Stimulated activated CD4-positive, alpha-beta T cell treated with anti-CD3 and anti-CD28 coated beads, Interleukin-4, amount 100 ng/mL, for 4 hours (primary cell): ENCODE measurements at places on chromosomes 3 and 15.

GRCh38 chr3:175456466-175456865 lies 597.3 kb downstream of the NAALADL2 start:
- no peak for DNase-seq

- DNase-seq = no peak
These were observed 215.5 kb upstream of the KCNMB2 start for GRCh38 chr3:178320456-178321351.

DNA sequence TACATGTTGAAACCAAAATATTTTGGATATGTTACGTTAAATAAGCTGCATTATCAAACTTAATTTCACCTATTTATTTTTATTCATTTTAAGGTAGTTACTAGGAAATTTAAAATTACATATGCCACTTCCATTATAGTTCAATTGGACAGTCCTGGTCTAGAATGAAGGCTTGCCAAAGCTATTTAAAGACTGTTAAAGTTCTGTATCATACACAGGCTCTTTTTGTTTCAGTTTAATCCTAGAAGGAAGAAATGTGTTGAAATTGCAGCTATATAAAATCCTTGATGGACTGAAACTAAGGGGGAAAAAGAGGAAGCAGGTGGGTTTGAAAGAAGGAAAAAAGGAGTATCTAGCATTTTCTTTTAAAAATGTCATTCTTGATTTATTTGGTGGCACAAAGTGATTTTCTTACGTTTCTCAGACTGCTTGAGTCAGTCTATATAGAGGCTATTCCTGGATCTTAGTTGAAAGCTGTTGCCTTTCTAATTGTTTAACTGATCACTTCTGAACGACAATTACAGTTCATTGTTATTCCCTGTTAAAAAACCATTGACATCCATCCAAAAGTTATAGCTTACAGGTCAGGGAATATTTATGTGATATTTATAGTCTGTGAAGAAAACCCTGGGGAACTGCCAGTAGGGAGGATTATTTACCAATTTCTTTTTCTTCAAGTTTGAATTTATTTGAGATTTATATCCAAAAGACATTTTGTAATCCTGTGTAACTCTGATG lies 195.0 kb downstream of the RORA start:
- DNase-seq = no peak

- DNase-seq = peak; percentile 21
These were observed 27.1 kb upstream of the TPRG1 start for GRCh38 chr3:189144645-189145044.

DNA sequence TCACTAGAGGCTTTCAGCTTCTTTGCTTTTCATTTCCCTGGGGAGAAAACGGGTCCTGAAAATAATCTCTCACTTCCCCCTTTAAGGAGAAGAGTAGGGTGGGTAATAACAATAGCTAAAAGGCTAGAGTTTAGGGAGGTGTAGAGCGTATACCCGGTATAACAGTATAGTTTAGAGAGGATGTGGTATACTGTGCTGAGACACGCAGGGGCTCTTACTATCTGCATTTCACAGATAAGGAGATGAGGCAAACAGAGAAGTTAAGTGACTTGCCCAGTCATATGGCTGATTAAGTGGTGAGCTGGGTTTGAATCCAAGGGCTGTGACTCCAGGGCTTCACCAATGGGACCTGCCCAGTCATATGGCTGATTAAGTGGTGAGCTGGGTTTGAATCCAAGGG lies 15.0 kb upstream of the KCNMB3 start:
- no peak for DNase-seq

- DNase-seq = no peak
These were observed 38.0 kb upstream of the COPB2 start for GRCh38 chr3:139427283-139428060.

DNA sequence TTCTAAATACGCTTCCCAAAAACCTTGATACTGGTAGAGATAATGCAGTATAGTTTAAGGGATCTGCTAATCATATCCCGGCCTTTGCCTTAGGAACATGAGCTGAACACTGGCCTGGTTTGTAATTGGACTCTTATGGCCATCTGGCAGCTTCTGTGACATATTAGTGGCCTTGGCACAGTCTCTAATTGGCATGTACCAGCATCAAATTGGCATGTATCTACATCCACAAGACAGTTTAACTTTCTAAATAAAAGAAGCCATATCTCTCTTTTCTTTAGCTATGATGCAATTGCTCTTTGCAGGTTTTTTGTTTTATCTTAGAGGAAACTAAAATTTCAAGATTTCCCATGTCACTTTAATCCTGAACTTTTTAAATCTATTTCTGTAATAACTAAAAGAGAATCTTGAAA lies 44.6 kb upstream of the FILIP1L start:
- no peak for DNase-seq

GRCh38 chr3:112074616-112075497 lies 11.3 kb upstream of the C3orf52 start:
- DNase-seq = no peak

DNA sequence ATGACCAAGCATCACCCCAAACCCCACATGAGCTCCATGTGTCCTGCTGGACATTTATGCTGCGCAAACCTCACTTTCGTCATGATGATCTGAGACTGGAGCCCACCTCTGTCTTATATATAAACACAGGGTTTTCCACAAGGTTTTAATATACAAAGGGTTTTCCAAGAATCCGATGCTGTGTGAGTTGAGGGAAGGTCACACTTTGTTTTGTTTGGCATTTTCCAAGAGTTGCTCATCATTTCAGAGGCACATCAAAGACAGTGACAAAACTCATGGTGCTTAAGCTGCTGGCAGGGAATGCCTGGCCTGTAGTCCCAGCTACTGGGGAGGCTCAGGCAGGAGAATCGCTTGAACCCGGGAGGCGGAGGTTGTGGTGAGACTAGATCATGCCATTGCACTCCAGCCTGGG lies 20.0 kb downstream of the EFCC1 start:
- DNase-seq = no peak

- no peak for DNase-seq
These were observed 271.2 kb upstream of the MDFIC2 start for GRCh38 chr3:70583682-70584081.

DNA sequence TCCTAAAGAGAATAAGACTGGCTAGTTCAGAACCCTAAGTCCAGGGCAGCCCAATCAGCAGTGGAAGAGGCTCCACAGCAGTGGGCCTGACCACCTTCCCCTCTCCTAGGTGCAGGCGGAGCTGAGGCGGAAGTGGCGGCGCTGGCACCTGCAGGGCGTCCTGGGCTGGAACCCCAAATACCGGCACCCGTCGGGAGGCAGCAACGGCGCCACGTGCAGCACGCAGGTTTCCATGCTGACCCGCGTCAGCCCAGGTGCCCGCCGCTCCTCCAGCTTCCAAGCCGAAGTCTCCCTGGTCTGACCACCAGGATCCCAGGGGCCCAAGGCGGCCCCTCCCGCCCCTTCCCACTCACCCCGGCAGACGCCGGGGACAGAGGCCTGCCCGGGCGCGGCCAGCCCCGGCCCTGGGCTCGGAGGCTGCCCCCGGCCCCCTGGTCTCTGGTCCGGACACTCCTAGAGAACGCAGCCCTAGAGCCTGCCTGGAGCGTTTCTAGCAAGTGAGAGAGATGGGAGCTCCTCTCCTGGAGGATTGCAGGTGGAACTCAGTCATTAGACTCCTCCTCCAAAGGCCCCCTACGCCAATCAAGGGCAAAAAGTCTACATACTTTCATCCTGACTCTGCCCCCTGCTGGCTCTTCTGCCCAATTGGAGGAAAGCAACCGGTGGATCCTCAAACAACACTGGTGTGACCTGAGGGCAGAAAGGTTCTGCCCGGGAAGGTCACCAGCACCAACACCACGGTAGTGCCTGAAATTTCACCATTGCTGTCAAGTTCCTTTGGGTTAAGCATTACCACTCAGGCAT lies 33.7 kb downstream of the VIPR1 start:
- peak; percentile 27 for DNase-seq

GRCh38 chr3:107387555-107387954 lies 10.3 kb downstream of the CCDC54 start:
- no peak for DNase-seq

DNA sequence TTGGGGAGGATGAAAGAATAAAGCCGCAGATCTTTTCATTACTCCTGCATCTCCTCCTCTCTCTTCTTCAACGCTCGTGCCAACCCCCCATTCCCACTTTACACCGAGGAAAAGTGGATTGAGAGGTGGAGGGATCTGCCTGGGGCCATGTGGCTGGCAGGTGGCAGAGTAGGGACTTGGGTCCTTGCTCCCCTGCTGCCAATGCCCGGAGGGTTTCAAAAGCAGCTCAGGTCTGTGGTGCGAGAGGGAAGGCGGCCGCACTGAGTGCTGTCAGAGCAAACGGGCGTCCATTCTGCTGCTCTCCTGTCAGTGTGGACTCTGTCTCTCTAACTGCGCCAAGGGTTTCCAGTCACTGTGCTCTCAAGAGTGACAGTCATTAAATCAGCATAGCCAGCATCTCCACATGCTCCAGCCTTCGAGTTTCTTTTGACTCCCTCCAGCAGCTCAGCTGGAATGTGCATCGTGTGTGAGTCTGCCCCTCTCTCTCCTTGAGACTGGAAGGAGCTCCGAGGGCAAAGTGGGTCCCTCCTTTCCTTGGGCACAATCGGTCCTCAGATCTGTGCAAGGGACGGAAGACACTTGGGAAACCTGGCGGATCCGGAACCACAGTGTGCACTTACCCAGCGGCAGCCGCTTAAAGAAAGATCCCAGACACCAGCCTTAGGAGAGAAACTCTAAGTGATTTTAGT lies 68.6 kb downstream of the VGLL4 start:
- DNase-seq = no peak
